OCI-M1 (cell line): ENCODE measurements at places on chromosomes 3 and 15.

DNA sequence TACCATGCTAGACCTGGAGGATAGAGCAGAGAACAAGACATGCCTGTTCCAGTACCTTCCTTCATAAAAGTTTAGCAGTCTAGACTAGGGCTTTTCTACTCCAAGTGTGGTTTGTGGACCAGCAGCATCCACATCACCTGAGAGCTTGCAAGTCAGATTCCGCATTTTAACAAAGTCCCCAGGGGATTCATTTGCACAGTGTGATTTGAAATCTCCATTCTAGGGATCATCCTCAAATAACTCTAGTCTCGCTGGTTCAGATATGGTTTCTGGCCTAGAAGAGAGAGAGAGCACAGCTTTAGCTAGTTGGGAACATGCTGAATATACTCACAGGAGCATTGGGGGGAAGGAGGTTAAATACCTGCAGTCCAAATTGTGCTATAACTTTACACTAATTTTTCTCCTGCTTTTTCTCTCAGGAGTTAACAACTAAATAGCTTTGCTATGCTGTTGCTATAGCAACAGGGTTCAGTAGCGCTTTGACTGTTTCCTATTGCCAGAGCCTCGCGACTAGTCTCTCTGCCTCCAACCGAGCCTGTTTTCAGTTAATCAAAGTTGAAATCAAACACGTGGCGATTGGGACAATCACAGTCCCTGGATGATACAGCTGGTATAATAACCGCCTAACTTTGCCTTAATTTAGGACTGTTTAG, 64.0 kb upstream of the RASGRF1 start:
- no peak for DNase-seq

GRCh38 chr3:81198756-81199155, 562.7 kb downstream of the GBE1 start:
- DNase-seq = peak; percentile 47

DNA sequence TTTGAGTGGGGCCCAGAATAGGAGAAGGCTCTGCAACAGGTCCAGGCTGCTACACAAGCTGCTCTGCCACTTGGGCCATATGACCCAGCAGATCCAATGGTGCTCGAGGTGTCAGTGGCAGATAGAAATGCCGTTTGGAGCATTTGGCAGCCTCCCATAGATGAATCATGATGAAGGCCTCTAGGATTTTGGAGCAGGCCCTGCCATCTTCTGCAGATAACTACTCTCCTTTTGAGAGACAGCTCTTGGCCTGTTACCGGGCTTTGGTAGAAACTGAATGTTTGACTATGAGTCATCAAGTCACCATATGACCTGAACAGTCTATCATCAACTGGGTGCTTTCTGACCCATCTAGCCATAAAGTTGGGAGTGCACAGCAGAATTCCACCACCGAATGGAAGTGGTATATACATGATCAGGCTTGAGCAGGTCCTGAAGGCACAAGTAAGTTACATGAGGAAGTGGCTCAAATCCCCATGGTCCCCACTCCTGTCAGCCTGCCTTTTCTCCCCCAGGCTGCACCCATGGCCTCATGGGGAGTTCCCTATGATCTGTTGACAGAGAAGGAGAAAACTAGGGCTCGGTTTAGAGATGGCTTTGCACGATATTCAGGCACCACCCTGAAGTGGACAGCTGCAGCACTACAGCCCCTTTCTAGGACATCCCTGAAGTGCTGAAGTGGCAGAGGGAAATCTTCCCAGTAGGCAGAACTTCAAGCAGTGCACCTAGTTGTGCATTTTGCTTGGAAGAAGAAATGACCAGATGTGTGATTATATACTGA, 971.4 kb downstream of the MCTP2 start:
- DNase-seq = no peak

- no peak for DNase-seq
Measured at GRCh38 chr3:12644331-12644937, 19.5 kb downstream of the RAF1 start.

DNA sequence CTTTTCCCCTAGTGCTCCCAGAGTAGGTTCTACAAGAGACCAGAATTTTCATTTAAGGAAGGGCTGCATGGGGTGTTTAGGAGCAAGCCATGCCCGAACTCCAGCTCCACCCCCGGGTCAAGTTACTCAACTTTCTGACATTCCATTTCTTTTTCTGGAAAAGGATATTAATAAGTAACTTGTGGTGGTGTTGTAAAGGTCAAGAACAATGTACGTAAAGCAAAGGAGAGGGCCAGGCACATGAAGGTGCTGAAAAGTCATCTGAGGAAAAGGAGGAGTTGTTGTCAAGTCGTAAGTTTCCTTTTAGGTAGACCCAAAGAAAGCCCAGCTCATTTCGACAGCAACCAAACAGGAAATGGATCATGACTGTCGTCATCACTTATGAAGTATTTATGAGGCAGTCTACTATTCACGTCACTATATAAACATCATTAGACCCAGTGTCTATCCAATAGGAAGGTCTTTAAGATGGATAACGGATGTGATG, 319.6 kb upstream of the IL12A start:
- no peak for DNase-seq

- DNase-seq = no peak
Measured at GRCh38 chr15:71463156-71463665, 347.1 kb upstream of the NR2E3 start.

DNA sequence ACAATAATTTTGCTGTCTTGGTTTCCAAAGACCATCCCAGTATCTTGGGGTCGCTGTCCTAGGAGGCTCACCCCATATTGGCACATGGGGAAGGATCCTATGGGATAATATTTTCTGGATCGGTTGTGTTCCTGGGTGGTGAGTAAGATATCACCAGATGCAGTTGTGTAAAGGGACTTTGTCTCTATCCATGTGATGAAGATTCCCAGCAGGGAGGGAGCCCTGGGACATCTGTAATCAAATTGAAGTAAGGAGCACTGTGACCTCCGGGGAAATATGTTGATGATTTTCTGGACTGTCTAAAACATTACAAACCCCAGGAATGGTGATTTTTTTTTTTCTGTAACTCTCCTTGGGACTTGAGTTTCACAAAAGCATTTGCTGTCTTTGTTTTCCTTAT, 36.2 kb upstream of the LRTM1 start:
- DNase-seq = no peak

GRCh38 chr3:70488131-70488530, 175.7 kb upstream of the MDFIC2 start:
- DNase-seq = no peak

DNA sequence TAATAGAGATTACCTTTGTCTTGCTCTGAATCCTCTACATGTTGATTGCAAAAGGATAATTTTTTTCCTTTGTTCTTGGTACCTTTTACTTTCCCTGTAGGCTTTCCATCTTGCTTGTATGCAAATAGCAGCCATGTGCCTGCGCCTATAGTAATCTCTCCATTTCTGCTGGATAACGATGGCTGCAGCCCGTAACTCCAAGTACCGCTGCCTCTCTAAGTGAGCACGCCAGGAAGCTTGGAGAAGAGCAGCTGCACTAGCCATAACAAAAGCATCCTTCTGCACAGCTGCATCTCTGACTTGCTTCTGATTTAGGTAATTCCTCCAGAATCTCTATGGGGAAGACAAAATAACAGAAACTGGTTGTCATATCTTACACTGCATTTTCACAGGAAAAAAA, 89.3 kb downstream of the NR2E3 start:
- DNase-seq = no peak

- DNase-seq = no peak
Measured at GRCh38 chr15:54518156-54518882, 540.1 kb downstream of the UNC13C start.

DNA sequence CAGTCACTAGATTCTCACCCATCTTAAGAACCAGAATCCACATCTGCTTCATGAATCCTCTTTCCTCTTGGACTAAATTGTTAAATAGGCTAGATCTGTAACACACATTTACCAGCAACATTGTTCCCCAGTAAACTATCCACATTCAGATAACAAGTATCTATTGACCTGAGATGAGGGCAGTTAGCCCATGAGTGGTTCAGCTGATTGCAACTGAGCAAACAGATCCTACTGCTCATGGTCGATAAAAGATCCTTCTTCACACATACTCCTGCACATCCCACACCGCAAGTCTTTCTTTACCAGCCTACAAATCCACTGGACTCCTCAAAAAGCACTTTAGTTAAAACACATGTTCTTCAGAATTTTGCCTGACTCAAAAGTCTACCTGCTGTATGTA, 59.2 kb downstream of the UACA start:
- no peak for DNase-seq

DNA sequence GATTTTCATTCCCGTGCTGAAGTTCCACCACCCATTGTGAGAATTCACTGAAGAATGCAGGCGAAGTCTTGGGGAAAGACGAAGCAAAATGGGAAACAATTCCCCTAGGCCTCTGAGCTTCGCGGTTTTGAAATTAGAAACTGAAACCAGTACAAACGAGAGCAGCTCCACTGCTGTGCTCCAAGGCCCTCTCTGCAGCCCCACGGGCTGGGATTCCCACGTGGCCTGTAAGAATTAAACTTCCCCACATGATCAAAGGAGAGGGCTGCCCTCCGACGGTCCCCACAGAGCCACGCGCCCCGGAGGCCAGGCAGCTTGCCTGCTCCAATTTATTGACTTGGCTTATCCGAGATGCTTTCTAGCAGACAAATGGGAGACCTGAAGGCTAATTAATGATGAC, 144.0 kb downstream of the GREM1 start:
- DNase-seq = no peak

DNA sequence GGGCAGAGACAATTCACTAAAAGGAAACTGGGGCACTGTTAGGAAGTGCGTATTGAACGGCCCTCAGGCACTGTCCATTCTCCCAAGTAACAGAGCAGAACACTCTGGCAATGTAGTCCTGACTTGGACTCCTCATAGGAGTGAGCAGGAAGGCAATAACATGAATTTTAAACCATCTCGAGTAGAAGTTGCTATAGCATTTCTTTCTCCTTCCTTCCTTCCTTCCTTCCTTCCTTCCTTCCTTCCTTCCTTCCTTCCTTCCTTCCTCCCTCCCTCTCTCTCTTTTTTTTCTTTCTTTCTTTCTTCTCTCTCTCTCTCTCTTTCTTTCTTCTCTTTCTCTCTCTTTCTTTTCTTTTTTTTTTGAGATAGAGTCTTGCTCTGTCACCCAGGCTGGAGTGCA, 46.4 kb upstream of the TRA2B start:
- no peak for DNase-seq

DNA sequence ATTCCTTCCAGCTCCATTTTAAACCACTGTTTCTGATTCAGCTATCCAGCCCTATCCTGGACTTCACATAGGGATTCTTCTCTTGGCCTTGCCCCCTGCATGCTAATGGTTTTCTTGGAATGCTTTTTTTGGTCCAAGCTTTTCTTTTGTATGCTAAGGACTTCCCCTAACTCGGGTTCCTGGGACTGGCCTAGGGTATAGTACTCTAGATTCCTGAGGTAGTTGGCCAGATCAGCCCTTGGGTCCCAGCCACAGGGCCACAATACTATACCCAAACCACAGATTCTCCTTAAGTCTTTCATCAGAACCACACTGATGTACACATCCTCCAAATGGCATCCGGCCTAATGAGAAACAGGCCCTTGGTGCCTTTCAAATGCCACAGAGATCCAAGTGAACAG, 2.8 kb downstream of the FYCO1 start:
- DNase-seq = no peak

GRCh38 chr15:96346409-96346970, 16.0 kb downstream of the NR2F2 start:
- DNase-seq = peak; percentile 66

- no peak for DNase-seq
Measured at GRCh38 chr15:45435124-45435903, 57.0 kb upstream of the GATM start.

DNA sequence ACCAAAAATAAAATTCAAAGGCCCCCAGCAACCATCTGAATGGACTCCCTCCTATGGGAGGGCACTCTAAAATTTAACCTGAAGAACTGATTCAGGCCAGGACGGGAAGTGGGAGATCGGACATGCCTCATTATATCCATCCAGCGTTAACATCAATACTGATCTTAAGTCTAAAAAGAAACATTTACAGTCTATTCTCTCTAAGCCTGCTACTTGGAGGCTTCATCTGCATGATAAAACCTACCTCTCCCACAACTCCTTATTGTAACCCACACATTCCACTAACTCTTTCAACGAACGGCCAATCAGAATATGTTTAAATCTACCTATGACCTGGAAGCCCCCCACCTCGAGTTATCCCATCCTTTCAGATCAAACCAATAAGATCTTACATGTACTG, 68.4 kb downstream of the HERC1 start:
- no peak for DNase-seq

GRCh38 chr3:73508330-73508954, 116.3 kb downstream of the PDZRN3 start:
- peak; percentile 64 for DNase-seq

- no peak for DNase-seq
Measured at GRCh38 chr15:84807228-84807627, 9.9 kb upstream of the ALPK3 start.

DNA sequence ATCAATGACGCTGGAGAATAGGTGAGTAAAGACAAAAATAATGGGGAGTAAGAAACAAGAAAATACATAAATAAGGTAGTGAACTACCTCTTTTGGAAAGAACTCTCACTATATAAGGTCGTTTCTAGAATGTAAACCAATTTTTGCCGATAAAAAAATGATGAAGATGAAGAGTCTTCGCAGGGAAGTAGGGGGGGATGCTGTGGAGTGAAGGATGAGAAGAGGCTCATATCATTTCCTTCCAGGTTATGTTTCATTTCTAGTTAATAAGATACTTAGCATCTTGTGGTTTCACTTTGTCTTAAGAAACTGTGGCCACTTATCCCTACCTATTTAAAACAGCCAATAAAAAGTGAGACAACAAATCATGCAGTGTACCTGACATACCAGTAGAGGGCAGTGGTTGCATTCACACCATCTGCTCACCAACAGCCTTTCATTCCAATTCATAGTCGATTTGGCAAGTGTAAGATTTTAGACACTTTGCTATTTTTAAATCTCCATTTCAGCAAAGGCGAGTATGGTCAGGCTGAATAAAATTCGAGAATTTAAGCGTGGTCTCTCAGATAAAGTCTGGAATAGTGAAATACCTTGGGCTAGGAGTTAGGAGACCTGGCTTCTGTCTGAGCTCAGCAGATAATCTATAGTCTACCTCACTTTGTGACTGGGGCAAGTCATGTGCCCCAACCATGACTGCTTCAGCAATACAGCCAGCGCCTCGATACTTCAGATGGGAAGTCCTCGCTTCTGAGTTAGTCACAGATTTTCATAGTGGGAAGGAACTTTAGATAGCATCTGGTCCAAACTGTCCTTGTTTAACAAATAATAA, 28.9 kb upstream of the ICE2 start:
- DNase-seq = peak; percentile 79

GRCh38 chr3:16697443-16698147, 92.4 kb upstream of the DAZL start:
- no peak for DNase-seq

GRCh38 chr3:38561746-38562466, 65.8 kb downstream of the EXOG start:
- DNase-seq = no peak

GRCh38 chr3:46466871-46467403, 2.2 kb upstream of the LTF start:
- no peak for DNase-seq

- DNase-seq = no peak
Measured at GRCh38 chr15:86444527-86444926, 364.9 kb downstream of the AGBL1 start.
